Activated CD8-positive, alpha-beta T cell treated with anti-CD3 and anti-CD28 coated beads, Interleukin-2, amount 10 ng/mL, durations not matched to agents 7 days and 5 days (primary cell): ENCODE measurements at places on chromosomes 5 and 9. TPM values are rescaled to one million over a fixed set of nuclear protein-coding genes. Genes with fewer than 3 reads are reported as not detected.

DNA sequence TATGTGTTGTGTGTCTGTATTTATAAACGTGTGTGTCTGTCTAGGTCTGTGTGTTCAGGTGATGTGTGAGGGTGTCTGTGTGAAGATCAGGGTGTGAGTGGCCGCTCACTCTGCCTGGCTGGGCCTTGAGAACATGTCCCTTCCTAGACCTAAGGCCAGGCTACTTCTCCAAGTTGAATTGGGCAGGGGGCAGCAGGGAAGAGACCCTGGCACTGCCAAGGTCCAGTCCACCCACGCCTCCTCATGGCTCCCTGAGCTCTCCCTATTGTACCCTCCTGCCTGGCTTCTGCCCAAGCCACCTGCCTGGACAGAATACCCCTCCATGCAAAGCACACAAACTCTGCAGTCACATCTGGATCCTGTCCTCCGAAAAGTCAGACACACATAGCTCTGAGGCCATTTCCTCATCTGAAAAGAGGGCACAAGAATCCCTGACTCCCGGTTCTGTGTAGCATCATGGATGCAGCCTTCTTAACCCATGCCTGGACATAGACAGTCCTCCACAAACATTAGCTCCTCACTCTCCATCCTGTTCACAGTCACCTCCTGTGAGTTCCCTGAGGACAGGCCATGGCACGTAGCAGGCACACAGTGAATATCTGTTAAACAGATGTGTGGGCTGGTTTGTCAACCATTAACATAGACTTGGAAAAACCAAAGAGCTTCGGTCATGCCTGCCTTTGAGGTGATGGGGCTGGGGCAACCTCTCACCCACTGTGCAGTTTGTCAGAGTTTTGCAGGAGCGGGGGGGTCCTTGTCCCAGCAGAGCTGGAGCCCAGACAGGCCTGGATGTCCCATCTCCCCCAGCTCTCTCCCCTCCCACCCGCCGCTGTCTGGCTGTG is 167.8 kb upstream of the MVB12B start:
- peak overlapping the region; percentile 21 for H3K27ac ChIP-seq
- peaks cover 2% of the 10 kb centered on the region for H3K27me3 ChIP-seq
- H3K36me3 ChIP-seq = no peaks in the 10 kb centered on the region
- no peaks in the 10 kb centered on the region for H3K4me1 ChIP-seq
- H3K4me3 ChIP-seq = no peak overlapping the region

DNA sequence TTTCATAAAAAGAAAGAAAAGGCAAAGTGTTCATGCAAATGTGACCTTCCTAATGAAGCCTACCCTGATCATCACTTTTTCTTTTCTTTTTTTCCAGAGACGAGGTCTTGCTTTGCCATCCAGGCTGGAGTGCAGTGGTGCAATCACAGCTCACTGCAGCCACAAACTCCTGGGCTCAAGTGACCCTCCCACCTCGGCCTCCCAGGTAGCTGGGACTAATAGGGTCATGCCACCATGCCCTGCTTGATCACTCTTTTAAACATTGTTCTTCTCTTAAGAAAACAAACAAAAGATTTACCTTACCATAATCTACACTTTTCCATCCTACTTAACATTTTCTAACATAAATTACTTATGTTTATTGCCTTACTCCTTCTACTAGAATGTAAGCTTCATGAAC is 8.5 kb upstream of the GOLGA1 start:
- H3K36me3 ChIP-seq = no peaks in the 10 kb centered on the region
- H3K4me1 ChIP-seq = no peaks in the 10 kb centered on the region
- no peak for DNase-seq
- H3K27me3 ChIP-seq = no peaks in the 10 kb centered on the region
- H3K4me3 ChIP-seq = no peak overlapping the region

DNA sequence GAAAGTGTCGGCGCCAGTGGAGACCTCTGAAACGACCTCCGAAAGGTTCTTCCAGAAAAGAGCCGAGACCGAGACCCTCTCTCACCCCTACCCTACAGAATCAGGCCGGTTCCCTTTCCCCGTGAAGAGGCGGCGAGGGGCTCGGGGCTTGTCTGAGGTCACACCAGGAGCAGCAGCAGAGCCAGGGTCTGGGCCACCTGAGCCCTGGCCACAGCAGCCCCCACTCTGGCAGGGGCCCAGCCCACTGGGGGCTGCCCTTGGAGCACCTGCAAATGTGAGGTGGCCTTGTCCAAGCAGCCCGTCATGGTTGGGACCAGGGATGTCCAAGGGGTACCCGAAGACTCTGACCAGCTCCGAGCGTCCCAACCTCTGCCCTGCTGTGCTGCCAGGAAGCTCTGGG is 9.2 kb downstream of the AGPAT2 start:
- no peak overlapping the region for H3K27ac ChIP-seq
- peaks cover 2% of the 10 kb centered on the region for H3K36me3 ChIP-seq
- H3K27me3 ChIP-seq = no peaks in the 10 kb centered on the region
- H3K4me3 ChIP-seq = no peak overlapping the region
- DNase-seq = no peak

DNA sequence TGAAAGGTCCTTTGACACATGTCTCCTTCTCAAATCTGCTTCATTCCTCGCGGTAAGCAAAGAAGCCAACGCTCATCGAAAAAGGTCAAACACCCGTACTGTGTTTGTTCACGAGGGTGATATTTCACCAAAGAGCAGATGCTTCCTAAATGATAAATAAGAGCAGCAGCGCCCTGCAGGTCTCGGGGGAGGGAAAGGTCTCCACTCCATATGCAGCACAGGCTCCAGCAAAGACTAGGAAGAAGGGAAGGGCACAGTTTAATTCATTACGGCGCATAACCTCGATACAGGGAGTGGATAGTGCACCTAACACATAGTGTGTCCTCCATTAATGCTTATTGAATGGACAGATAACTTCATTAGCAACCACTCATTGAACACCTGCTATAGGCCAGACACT is 593.3 kb downstream of the CDK5RAP2 start:
- no peaks in the 10 kb centered on the region for H3K36me3 ChIP-seq
- no peak overlapping the region for H3K27ac ChIP-seq
- no peaks in the 10 kb centered on the region for H3K27me3 ChIP-seq
- H3K4me3 ChIP-seq = no peak overlapping the region
- no peaks in the 10 kb centered on the region for H3K4me1 ChIP-seq

GRCh38 chr5:80931411-80931810 is 28.8 kb upstream of the RASGRF2 start:
- no peak overlapping the region for H3K4me3 ChIP-seq
- DNase-seq = no peak
- H3K4me1 ChIP-seq = peaks cover 6% of the 10 kb centered on the region
- no peaks in the 10 kb centered on the region for H3K27me3 ChIP-seq
- no peaks in the 10 kb centered on the region for H3K36me3 ChIP-seq

DNA sequence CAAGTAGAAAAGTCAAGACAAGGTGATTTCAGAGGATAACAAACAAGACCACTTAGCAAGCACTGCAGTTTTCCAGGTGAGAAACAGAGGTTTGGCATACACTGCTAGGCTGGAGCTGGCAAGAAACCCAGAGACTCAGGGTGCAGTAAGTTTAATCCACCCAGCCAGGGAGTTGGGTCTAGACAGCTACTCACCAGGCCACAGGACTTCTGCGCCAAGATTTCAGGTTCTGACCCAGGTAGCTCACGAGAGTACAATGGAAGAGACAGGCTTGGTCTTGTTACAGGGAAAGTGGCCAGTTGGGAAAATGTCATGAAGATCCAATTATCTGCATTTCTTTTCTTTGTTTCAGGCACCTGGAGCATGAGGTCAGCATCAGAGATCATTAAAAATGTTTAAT is 9.8 kb downstream of the SMIM23 start:
- H3K36me3 ChIP-seq = no peaks in the 10 kb centered on the region
- no peak overlapping the region for H3K27ac ChIP-seq
- no peak overlapping the region for H3K4me3 ChIP-seq
- H3K27me3 ChIP-seq = peaks cover 2% of the 10 kb centered on the region
- no peak for DNase-seq
- no peaks in the 10 kb centered on the region for H3K4me1 ChIP-seq

DNA sequence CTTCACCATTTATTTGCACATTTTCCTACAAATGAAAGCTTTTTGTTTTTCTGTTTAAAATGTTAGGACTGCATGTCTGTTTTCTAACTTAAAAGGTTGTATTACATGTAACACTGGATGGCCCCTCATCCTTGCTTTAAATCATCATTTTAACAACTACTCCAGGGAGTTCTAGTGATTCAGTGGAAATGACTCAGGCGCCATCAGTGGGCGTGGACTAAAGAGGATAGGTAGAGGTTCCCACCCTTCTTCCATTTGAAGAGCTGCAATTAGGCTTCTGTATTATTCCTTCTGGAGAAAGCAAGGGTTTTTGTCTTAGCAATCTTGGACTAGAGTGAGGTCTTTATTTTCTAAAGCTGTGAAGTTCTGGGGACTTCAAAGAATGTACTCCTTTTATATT is 213.7 kb downstream of the TMEM38B start:
- no peak for DNase-seq
- no peaks in the 10 kb centered on the region for H3K27me3 ChIP-seq

- H3K36me3 ChIP-seq = peaks cover 9% of the 10 kb centered on the region
- H3K4me1 ChIP-seq = peaks cover 7% of the 10 kb centered on the region
These were observed 6.2 kb downstream of the KCNV2 start for GRCh38 chr9:2723376-2724065.

DNA sequence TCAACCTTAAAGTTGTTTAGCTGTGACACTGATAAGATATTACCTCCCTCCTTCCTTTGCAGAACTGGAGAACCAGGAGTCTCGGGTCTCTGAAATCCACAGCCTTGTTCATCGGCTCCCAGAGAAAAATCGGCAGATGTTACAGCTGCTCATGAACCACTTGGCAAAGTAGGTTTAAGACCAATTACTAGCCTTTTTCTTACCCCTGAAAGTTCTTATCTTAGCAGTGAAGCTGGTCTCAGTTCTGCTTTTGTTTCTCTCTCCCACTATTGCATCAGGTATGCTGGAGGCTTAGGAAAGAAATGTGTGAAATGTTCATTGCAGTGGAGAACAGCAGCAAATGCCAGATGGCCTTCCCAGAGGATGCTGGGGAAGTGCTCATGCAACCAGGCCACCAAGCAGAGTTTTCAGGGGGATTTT is 287.4 kb downstream of the ARHGAP26 start:
- no peak overlapping the region for H3K4me3 ChIP-seq
- H3K36me3 ChIP-seq = peaks cover 41% of the 10 kb centered on the region

- no peak overlapping the region for H3K27ac ChIP-seq
- no peak overlapping the region for H3K4me3 ChIP-seq
- no peaks in the 10 kb centered on the region for H3K36me3 ChIP-seq
- DNase-seq = no peak
These were observed 2.4 kb downstream of the TLR4 start for GRCh38 chr9:117706421-117707116.

DNA sequence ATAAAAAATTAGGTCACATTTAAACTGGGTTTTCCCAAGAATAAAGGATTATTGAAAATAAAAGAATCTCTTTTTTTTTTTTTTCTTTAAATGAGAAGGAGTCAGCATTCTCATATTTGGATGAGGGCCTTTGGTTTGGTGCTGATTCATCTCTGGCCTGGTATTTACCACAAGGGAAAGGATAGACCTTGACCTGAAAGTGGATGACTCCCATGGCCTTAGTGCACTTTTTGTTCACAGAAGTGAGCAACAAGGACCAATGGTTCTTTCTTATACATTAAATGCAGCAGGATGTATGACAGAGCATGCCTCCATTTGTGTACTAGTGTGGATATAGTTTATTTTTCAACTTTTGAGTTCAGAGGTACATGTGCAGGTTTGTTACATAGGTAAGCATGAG is 6.9 kb downstream of the YTHDC2 start:
- DNase-seq = no peak
- no peak overlapping the region for H3K27ac ChIP-seq
- H3K4me3 ChIP-seq = no peak overlapping the region
- H3K36me3 ChIP-seq = peaks cover 43% of the 10 kb centered on the region

DNA sequence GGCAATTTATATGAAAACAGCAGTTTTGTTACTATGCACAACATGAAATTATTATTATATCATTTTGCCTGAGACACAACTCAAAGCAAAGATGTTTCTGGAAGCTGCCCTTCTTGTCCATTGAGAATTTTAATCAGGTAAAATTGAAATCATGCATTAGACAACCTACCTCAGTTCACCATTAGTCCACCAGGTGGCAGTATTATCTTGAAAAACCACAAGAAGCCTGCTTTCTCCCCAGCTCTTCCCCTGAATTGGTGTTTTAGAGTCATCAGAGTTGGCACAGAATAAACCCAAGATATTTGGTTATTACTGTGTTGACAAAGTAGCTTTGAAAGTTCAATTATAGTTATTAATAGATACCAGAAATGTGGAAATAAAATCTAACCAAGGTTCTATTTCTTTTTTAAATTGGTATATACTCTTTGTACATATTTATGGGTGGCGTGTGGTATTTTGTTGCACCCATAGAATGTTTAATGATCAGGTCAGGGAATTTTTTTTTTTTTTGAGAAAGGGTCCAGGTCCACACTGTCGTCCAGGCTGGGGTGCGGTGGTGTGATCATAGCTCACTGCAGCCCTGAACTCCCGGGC is 25.7 kb downstream of the UTP15 start:
- peak; percentile 75 for DNase-seq
- no peak overlapping the region for H3K4me3 ChIP-seq
- H3K4me1 ChIP-seq = no peaks in the 10 kb centered on the region
- H3K27me3 ChIP-seq = peaks cover 2% of the 10 kb centered on the region
- H3K27ac ChIP-seq = no peak overlapping the region

DNA sequence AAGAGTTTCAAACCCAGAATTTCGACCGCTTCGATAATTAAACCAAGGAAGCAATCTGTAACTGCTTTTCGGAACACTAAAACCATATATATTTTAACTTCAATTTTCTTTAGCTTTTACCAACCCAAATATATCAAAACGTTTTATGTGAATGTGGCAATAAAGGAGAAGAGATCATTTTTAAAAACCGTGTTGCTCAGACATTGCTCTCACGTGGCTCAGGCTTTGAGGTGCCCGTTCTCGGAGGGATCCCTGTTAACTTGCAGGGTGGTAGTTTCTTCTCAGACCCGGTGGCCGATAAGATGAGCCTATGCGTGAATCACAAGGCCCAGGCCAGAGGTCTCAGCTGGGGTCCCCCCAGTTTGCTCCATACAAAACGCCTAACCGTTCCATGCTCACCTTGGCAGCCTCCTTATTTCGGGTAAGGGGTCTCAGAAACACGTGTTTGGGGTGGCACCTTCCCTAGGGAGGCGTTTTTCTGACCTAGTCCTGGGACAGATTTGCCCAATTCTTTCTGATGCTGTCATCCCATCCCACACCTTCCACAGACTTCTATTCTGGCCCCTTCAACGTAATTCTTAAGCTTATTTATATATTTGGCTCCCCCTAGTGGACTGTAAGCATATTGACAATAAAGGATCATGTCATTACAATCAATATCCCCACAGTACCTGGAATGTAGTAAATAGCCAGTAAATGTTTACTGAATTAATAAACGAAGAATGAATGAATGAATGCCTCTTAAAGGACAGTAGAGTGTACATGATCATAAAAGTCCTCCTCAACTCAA is 48.1 kb downstream of the THBS4 start:
- no peaks in the 10 kb centered on the region for H3K36me3 ChIP-seq
- H3K4me3 ChIP-seq = peak overlapping the region; percentile 54
- peaks cover 11% of the 10 kb centered on the region for H3K4me1 ChIP-seq
- H3K27ac ChIP-seq = peak overlapping the region; percentile 40
- DNase-seq = peak; percentile 28

GRCh38 chr5:143559586-143560109 is 156.2 kb upstream of the NR3C1 start:
- H3K27me3 ChIP-seq = no peaks in the 10 kb centered on the region
- H3K36me3 ChIP-seq = no peaks in the 10 kb centered on the region
- no peak overlapping the region for H3K27ac ChIP-seq
- no peak overlapping the region for H3K4me3 ChIP-seq
- DNase-seq = no peak
- no peaks in the 10 kb centered on the region for H3K4me1 ChIP-seq

Gene COL27A1
- 0.47 TPM for total RNA-seq

Gene SLC35A4
- 98.2 TPM for total RNA-seq

Gene BARHL1
- total RNA-seq = not detected

Gene RXFP3
- not detected for total RNA-seq

Gene IFNA21
- total RNA-seq = not detected

Gene PCDHGA11
- 0.05 TPM for total RNA-seq

Gene COX7C
- total RNA-seq = 460 TPM

Gene ZNF474
- total RNA-seq = not detected
